Right atrium auricular region (tissue), 2 donors: ENCODE measurements at places on chromosomes 4 and X. TPM values are rescaled to one million over a fixed set of nuclear protein-coding genes. Genes with fewer than 3 reads are reported as not detected.

DNA sequence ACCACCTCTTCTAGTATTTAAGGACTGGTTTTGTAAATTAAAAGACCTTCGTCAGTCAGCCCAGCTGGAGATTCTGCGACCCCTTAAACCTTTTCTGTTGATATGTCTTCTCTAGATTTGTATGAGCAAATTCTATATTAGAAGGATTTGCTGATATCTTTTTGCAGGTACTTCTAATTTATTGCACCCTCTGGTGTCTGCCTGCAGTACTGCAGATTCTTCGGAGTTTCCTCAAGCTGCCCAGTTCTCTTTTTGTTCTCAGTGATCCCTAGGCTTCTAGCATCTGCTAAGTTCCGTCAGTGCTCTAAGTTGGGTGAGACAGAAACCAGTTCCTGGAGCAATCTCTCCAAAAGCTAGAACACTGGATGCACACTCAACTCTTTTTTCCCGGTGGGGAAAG lies 545.2 kb downstream of the C4orf33 start:
- H3K4me3 ChIP-seq, result no peak overlapping the region
- H3K36me3 ChIP-seq, result no peaks in the 10 kb centered on the region
- H3K27ac ChIP-seq, result no peak overlapping the region
- H3K4me1 ChIP-seq, result no peaks in the 10 kb centered on the region

The SOWAHB gene
- not detected for total RNA-seq

- no peak overlapping the region for H3K4me3 ChIP-seq
- H3K27ac ChIP-seq, result no peak overlapping the region
- no peaks in the 10 kb centered on the region for H3K27me3 ChIP-seq
Observed at GRCh38 chrX:28324321-28324721, 262.9 kb upstream of the IL1RAPL1 start.

- peaks cover 45% of the 10 kb centered on the region for H3K36me3 ChIP-seq
- no peak overlapping the region for H3K4me3 ChIP-seq
- DNase-seq, result no peak
- no peak overlapping the region for H3K27ac ChIP-seq
Observed at GRCh38 chr4:153610623-153611376, 73.3 kb upstream of the TLR2 start.
